Stimulated activated CD4-positive, alpha-beta T cell treated with anti-CD3 and anti-CD28 coated beads, Interleukin-15, amount 100 ng/mL, for 1 hour (primary cell): ENCODE measurements at places on chromosomes 2 and 18.

DNA sequence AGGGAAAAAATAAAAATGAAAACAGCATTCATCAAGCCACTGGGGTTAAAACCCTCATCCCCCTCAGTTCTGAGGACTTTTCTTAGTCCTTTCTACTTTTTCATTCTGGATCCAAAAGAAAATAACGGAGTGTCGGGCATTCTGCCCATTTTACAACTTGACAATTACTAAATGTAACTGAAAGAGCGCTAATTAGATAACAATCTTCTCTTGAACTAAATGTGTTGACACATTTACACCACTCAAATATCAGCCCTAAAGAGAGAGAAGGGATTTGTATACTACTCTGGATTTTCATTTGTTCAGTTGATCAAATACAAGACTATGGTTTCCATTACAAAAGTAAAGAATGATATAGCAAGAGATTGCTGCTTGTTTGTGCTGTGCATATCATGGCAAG lies 27.5 kb downstream of the ABCA12 start:
- no peak for DNase-seq

GRCh38 chr18:10319026-10319425 lies 135.4 kb upstream of the APCDD1 start:
- DNase-seq: no peak

GRCh38 chr2:25090801-25091200 lies 48.9 kb downstream of the EFR3B start:
- DNase-seq: no peak

DNA sequence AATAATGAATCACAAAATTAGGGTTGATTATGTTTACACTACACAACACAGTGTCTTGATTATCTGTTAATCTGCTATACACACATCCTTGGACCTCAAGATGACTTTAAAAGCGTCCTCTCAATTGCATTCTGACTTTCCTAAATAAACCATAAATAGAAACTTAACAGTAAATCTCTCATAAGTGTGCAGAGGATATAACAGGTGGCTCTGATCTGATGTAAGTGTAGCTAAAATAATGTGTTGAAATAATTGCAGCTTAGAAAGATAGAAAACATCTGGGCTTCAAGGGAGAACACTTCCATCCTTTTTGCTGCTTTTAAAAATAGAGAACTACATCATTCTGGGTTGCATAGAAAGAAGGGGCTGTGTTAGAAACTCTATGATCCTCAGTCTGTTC lies 78.4 kb upstream of the EFEMP1 start:
- no peak for DNase-seq

GRCh38 chr2:204681412-204681811 lies 136.1 kb downstream of the PARD3B start:
- no peak for DNase-seq

GRCh38 chr2:41896186-41896846 lies 151.5 kb upstream of the PKDCC start:
- DNase-seq: no peak
